ENCODE measurements at places on chromosomes 4 and X. TPM values are rescaled to one million over a fixed set of nuclear protein-coding genes. Genes with fewer than 3 reads are reported as not detected.

The CFAP299 gene
- total RNA-seq = not detected

The LEF1 gene
- total RNA-seq = 1.7 TPM

The TBC1D9 gene
- total RNA-seq = 5.7 TPM

The DUX4 gene
- not detected for total RNA-seq

The TCP11X2 gene
- not detected for total RNA-seq

- no peak for DNase-seq
Observed at GRCh38 chr4:52199574-52200338, 148.7 kb downstream of the SPATA18 start.

DNA sequence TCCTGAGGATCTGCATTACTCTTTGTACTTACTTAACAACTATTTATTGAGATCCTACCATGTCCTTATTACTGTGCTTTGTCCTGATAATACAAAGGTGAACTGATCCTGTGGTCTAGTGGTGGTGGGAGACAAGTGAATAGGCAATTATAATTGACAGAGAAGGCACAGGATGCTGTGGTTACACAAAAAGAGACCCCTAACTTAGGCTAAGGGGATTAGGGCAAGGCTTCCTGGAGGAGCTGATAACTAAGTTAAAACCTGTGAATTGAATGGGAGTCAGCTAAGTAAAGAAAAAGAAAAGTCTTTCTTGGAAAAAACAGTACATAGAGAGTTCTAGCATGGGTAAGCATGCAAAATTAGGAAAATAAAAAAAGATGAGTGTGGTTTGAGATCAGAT lies 164.4 kb downstream of the LARP7 start:
- no peak for DNase-seq

DNA sequence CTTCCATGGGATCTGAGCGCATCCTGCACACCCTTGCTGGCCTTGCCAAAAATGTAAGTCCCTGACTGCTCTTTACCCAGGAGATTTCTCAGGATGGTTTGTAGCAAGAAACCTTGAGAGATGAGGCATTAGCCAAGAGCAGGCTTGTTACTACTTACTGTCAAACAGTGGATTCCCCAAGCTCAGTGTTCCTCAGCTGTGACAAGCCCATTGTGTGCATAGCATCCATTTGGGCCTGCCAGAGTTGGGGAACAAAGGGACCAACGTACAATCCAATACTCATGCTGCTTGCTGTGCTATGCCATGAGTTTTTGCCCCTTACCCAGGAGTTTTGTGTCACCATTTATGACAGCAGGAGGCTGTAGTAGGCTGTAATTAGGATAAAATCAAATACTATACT lies 267.6 kb downstream of the TENM3 start:
- DNase-seq = no peak

GRCh38 chrX:130746709-130747342 lies 156.2 kb downstream of the ENOX2 start:
- no peak for DNase-seq

DNA sequence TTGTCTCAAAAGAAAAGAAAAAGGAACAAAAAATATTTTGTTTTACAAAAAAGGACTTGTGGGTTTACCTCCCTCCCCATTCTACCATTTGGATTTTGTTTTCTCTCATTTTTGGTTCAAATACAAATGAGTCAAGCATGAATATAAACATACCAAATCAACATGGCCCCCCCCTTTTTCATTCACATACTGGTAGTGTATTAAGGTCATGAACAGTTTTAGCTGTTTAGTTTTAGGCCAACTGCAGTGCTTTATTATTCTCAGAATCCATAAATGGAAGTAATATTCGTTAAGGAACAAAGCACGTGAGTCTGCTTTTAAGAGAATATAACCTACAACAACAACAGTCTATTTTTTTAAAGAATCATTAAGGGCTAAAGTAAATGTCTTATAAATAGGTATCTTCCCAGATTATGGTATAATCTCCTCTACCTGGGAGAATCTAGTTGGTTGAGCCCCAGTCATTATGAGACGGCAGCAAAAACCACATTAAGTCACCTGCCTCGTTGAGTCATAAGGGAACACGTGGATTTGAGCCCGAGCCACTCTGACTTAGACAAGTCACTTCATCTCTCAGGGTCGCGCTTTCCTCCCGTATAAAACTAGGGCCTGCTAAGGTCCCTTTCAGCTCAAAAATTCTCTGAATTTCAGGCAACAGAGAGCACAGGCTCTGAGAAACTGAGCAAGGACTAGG lies 26.7 kb downstream of the BCLAF3 start:
- DNase-seq = no peak

- DNase-seq = no peak
Observed at GRCh38 chr4:181650033-181650825, 593.0 kb upstream of the TENM3 start.

- DNase-seq = no peak
Observed at GRCh38 chr4:168272488-168272887, 46.1 kb downstream of the DDX60 start.

GRCh38 chr4:78592088-78592783 lies 40.7 kb downstream of the ANXA3 start:
- no peak for DNase-seq

DNA sequence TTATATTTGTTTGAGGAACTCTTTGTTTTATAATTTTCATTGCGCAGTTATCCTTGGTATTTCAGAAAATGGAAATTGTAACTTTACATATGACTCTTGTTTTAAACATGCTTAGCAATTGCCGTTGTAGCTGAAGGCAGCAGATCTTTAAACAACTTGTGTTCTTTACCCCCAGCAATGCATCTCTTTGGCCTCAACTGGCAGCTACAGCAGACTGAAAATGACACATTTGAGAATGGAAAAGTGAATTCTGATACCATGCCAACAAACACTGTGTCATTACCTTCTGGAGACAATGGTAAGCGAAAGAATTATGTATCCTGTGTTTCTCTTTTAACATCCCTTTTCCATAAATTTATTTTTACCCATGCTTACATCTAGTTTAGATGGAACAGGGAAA lies 263.6 kb downstream of the DCTD start:
- DNase-seq = no peak

GRCh38 chrX:67654301-67654700 lies 110.5 kb downstream of the AR start:
- DNase-seq = no peak

DNA sequence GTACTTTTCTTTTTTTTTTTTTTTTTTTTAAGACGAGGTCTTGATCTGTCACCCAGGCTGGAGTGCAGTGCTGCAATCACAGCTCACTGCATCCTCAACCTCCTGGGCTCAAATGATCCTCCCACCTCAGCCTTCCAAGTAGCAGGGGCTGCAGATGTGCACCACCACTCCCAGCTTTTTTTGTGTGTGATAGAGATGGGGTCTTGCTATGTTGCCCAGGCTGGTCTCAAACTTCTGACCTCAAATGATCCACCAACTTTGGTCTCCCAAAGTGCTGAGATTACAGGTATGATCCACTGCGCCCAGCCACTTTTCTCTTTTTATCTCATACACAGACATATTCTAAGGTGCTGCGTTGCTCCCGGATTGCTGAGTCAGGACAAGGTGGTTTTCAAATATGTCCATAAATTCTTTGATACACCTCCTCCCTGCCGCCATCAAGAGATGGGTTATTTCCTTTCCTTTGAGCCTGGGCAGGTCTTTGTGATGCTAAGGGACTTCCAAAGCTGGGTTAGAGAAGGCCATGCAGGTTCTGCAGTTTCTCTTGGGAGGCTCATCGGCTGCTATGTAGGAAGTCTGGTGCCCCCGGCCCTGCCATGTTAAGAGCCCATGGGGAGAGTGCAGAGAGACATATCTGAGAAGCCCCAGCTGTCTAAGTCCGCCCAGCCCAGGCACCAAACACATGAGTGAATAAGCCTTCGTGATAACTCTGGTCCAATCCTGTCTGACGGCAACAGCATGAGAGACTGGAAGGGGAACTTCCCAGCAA lies 8.4 kb upstream of the PLA2G12A start:
- DNase-seq = no peak

- DNase-seq = no peak
Observed at GRCh38 chrX:44451056-44451455, 91.6 kb downstream of the FUNDC1 start.
